ENCODE measurements at places on chromosomes 1 and 21. TPM values are rescaled to one million over a fixed set of nuclear protein-coding genes. Genes with fewer than 3 reads are reported as not detected.

DNA sequence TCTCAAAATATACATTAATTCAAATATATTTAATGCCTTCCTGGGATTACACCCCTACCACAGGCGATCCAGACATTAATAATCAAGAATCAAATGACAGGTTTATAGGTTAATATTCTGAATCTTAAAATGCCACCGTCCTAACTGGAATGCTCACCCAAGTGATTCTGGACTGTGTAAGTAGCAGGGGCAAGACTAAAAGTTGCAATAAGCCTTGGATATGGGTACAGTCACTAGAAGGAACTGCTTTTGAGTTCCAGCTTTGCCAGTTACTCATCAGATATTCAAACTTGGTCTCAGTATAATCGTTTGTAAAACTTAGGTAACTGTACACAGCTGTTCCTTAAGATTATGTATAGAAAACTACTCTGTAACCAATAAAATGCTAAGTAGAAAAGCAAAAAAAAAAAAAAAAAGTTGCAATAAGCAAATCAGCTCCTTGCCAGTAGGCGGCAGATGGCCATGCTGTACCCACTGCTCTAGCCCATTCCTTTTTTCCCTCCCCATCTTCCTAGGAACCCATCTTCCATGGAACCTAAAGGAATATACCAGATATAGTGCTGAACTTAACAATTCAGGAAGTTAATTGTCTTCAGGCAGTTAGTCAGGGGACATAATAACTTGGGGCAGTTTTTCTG, 10.5 kb downstream of the RO60 start:
- peak overlapping the region; percentile 60 for H3K27ac ChIP-seq
- no peaks in the 10 kb centered on the region for H3K27me3 ChIP-seq
- H3K36me3 ChIP-seq, result no peaks in the 10 kb centered on the region
- H3K4me3 ChIP-seq, result no peak overlapping the region
- H3K4me1 ChIP-seq, result peaks cover 24% of the 10 kb centered on the region

- H3K36me3 ChIP-seq, result no peaks in the 10 kb centered on the region
- H3K27me3 ChIP-seq, result peaks cover 30% of the 10 kb centered on the region
- DNase-seq, result no peak
- no peak overlapping the region for H3K4me3 ChIP-seq
- H3K4me1 ChIP-seq, result peaks cover 10% of the 10 kb centered on the region
These were observed 39.2 kb downstream of the HLX start for GRCh38 chr1:220918285-220918951.

DNA sequence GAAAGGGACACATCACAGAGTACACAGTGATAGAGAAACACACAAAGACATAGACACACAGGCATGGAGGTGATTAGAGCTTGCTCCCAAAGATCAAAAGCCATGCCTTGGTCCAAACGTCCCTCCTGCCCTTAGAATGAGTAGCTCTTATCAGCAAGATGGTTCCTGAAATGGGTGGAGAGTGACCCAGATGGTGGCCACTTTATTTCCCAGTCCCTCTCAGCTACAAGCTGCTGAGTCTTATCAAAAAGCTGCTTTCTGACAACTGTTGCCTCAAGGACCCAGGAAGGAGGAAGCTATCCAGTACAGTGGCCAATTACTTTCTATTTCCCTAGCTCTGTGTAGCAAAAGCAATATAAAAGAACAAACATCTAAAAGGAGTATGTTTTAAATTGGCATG, 7.7 kb upstream of the CLCA1 start:
- no peak for DNase-seq
- H3K27ac ChIP-seq, result no peak overlapping the region
- no peaks in the 10 kb centered on the region for H3K4me1 ChIP-seq

GRCh38 chr1:160144921-160145320, 6.5 kb upstream of the ATP1A4 start:
- DNase-seq, result no peak
- no peak overlapping the region for H3K27ac ChIP-seq
- H3K27me3 ChIP-seq, result peaks cover 9% of the 10 kb centered on the region
- no peak overlapping the region for H3K4me3 ChIP-seq
- peaks cover 3% of the 10 kb centered on the region for H3K4me1 ChIP-seq

- H3K4me1 ChIP-seq, result peaks cover 34% of the 10 kb centered on the region
- H3K27me3 ChIP-seq, result no peaks in the 10 kb centered on the region
- peak overlapping the region; percentile 97 for H3K27ac ChIP-seq
- peak; percentile 23 for DNase-seq
- H3K36me3 ChIP-seq, result no peaks in the 10 kb centered on the region
- H3K4me3 ChIP-seq, result peak overlapping the region; percentile 95
These were observed 876 bp downstream of the RAB29 start for GRCh38 chr1:205774198-205775014.

Gene PPIAL4G
- polyA plus RNA-seq, result not detected

GRCh38 chr1:39149509-39149908, 55.0 kb upstream of the MACF1 start:
- H3K4me1 ChIP-seq, result peaks cover 4% of the 10 kb centered on the region
- DNase-seq, result no peak
- H3K27me3 ChIP-seq, result peaks cover 23% of the 10 kb centered on the region
- H3K27ac ChIP-seq, result no peak overlapping the region
- H3K36me3 ChIP-seq, result no peaks in the 10 kb centered on the region

Gene CRYAA
- polyA plus RNA-seq, result not detected

GRCh38 chr1:186654741-186655140, 25.5 kb downstream of the PTGS2 start:
- H3K27ac ChIP-seq, result no peak overlapping the region
- H3K27me3 ChIP-seq, result no peaks in the 10 kb centered on the region
- no peak for DNase-seq
- no peak overlapping the region for H3K4me3 ChIP-seq
- H3K4me1 ChIP-seq, result peaks cover 6% of the 10 kb centered on the region

DNA sequence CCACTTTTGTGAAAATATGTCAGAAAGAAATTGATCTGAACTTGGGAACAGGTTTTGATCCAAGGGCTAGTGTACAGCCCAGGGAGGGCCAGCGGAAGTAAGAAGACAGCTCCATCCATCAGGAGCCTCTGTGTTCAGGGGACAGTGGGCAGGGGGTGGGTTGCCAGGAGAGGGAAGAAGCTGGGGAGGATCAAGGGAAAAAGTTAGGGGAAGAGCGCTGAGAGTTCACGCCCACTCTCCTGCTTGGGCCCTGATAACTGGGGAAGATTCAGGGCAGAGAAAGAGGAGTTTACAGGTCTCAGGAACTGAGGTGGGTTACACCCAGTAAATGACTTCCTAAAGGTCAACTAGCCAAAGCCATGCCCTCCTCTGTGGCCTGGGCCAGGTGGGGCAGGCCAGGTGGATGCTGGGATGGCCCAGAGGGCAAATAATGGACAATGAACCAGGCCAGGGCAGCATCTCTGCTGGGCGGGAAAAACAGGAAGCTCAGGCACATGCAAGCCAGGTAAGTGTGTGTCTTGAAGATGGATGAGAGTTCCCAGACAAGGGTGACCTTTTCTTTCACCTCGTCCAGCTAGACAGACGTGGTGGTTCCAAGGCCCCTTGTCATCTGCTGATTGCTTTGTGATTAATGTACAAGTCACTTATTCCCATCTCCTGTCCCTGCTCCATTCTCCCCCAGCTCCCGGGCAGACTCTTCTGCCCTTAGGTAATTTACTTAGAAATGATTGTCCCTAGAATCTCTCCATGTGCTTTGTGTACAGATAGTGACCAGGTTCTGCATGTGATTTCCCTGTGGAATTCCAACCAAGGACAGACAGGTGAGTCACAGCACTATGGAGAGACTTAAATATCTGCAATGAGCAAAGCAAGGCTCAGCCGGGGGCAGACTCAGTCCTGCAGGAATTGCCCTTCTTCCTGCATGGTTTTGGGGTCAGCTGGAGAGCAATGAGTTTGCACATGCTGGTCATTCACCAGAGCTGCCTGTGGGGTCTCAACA, 57.0 kb downstream of the MDM4 start:
- H3K27me3 ChIP-seq, result no peaks in the 10 kb centered on the region
- no peak overlapping the region for H3K4me3 ChIP-seq
- peaks cover 5% of the 10 kb centered on the region for H3K4me1 ChIP-seq
- DNase-seq, result no peak

Gene CSMD2
- not detected for polyA plus RNA-seq

DNA sequence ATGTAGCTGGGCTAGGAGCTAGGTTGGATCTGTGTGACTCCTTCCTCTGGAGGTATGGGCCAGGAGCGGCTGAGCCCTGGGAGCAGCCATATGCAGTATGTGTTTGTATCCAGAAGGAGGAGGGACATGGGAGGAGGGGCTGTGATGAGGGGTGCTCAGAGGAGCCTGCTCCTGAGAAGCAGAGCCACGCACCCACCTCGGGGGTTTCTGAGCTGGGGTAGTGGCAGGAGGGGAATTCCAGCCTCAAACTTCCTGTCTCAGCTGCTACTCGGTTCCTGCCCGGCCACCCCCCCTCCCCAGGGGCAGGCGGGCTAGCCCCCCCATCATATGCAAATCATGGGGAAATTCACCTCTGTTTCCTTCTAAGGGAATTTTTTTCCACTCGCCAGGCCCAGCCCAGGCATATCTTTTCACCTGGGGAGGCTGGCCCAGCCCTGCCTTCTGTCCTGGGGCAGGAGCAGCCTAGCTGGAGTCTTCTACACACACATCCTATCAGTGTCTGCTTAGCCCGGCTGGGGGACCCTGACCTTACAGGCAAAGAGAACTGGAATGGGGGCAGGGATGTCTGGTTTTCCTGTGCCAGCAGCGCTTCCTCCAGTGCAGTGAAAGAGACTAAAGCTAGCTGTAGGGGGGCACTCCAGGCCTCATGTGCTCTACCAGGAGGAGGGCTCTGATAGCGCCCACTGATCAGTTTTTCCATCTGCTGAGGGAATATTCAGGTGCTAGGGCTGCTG, 3.0 kb downstream of the ZC3H12A start:
- H3K36me3 ChIP-seq, result peaks cover 12% of the 10 kb centered on the region
- H3K4me3 ChIP-seq, result peak overlapping the region; percentile 95
- peaks cover 52% of the 10 kb centered on the region for H3K4me1 ChIP-seq
- H3K27me3 ChIP-seq, result no peaks in the 10 kb centered on the region
- peak; percentile 94 for DNase-seq
- peak overlapping the region; percentile 99 for H3K27ac ChIP-seq

Gene RNU1-2
- polyA plus RNA-seq, result not detected

Gene ZNF695
- not detected for polyA plus RNA-seq

Gene LAX1
- polyA plus RNA-seq, result 6.3 TPM

DNA sequence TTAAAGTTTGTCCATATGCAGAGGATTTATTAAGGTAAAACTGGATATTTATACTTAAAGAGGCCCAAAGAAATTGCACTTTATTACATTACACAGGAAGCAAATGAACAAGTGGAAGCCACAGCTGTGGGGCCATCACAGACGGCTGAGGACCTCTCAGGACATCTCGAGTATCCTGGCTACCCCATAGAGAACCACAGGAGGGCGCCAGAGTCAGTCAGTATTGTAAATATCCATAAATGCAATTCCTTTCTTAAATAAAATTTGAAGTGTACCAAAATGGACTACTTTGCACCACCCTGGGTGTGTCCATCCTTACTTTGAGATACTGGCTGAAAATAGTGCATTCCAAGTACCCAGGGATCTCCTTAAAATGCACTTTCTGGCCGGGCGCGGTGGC, 257.2 kb downstream of the MRPL39 start:
- no peak for DNase-seq
- H3K27me3 ChIP-seq, result no peaks in the 10 kb centered on the region
- no peak overlapping the region for H3K4me3 ChIP-seq
- H3K4me1 ChIP-seq, result peaks cover 10% of the 10 kb centered on the region

- H3K4me3 ChIP-seq, result no peak overlapping the region
- DNase-seq, result no peak
- H3K36me3 ChIP-seq, result no peaks in the 10 kb centered on the region
- no peak overlapping the region for H3K27ac ChIP-seq
- peaks cover 51% of the 10 kb centered on the region for H3K27me3 ChIP-seq
- H3K4me1 ChIP-seq, result no peaks in the 10 kb centered on the region
These were observed 407.0 kb downstream of the NPHP4 start for GRCh38 chr1:5585256-5585655.

- H3K36me3 ChIP-seq, result peaks cover 8% of the 10 kb centered on the region
- peaks cover 46% of the 10 kb centered on the region for H3K27me3 ChIP-seq
- H3K4me1 ChIP-seq, result no peaks in the 10 kb centered on the region
- no peak overlapping the region for H3K4me3 ChIP-seq
- DNase-seq, result no peak
These were observed 31.4 kb upstream of the PRELP start for GRCh38 chr1:203444171-203444576.

DNA sequence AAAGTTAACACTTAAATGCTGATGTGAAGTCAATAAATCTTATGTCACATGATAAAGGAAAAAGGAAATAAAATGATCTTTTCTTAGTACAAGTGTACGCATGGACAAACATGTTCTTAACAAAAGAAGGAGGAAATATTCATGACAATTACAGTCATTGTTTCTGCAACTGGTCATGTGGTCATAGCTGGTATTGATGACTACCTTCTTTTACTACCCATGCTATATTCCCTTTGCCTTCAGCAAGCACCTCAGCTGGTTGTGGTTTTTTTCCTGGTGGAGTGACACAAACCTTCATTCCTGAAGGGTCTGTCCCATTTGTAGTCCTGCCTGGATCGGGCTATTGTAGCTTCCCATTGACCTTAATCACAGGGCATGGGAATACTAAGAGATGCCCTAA, 23.4 kb upstream of the TSHB start:
- no peak overlapping the region for H3K4me3 ChIP-seq
- H3K27me3 ChIP-seq, result peaks cover 32% of the 10 kb centered on the region
- no peaks in the 10 kb centered on the region for H3K36me3 ChIP-seq
- H3K27ac ChIP-seq, result no peak overlapping the region

DNA sequence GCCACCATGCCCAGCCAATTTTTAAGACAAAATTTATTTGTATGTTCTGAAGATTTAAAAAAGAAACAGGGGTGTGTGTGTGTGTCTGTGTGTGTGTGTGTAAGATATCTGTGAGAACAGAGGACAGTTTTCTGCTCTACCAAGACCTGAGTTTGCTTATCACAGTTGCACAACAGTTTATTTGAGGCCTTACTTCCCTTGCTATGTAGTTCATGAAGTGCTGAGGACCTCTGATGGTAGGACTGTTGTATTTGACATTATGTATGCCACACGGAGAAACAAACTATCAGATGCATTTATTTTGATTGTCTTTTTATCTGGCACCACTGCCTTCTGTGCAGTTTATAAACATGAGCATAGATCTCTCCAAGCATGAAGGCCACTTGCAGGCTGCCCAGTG, 355.2 kb downstream of the PBX1 start:
- H3K27ac ChIP-seq, result no peak overlapping the region
- H3K4me3 ChIP-seq, result no peak overlapping the region
- H3K4me1 ChIP-seq, result no peaks in the 10 kb centered on the region
- no peaks in the 10 kb centered on the region for H3K27me3 ChIP-seq
- no peak for DNase-seq
- H3K36me3 ChIP-seq, result no peaks in the 10 kb centered on the region

Gene SYT14
- not detected for polyA plus RNA-seq

DNA sequence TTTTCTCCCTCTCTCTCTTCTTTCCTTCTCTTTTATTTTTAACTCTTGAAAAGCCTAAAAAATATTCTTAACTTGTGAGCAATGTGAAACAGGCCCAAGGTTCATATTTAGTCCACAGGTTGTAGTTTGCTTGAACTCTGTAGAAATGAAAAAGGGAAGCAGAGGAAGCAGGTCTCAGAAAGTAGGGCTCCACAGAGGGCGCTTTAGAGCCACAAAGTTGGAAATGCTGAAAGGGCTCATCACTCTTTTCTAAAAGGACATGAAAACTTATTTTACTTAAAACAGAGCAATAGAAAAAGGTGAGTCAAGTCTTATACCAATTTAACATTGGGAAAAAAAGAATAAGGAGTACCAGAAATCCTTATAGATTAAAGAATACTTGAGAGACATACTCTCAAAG, 247.0 kb downstream of the USP25 start:
- H3K36me3 ChIP-seq, result no peaks in the 10 kb centered on the region
- no peak overlapping the region for H3K27ac ChIP-seq

Gene PCP4
- not detected for polyA plus RNA-seq

Measured in naive B cell (primary cell).